Fibroblast of lung (primary cell): ENCODE measurements at places on chromosomes 13 and 19. TPM values are rescaled to one million over a fixed set of nuclear protein-coding genes. Genes with fewer than 3 reads are reported as not detected.

- DNase-seq = peak; percentile 23
Measured at GRCh38 chr13:110506859-110507566, 54.5 kb downstream of the RAB20 start.

CGB2 gene
- total RNA-seq = not detected in 2 replicates

HRC gene
- under 0.01 TPM in 1 of 2 replicates, not detected in the other for total RNA-seq

- peak; percentile 82 for DNase-seq
Measured at GRCh38 chr13:36788276-36788675, 30.7 kb upstream of the RFXAP start.

DNA sequence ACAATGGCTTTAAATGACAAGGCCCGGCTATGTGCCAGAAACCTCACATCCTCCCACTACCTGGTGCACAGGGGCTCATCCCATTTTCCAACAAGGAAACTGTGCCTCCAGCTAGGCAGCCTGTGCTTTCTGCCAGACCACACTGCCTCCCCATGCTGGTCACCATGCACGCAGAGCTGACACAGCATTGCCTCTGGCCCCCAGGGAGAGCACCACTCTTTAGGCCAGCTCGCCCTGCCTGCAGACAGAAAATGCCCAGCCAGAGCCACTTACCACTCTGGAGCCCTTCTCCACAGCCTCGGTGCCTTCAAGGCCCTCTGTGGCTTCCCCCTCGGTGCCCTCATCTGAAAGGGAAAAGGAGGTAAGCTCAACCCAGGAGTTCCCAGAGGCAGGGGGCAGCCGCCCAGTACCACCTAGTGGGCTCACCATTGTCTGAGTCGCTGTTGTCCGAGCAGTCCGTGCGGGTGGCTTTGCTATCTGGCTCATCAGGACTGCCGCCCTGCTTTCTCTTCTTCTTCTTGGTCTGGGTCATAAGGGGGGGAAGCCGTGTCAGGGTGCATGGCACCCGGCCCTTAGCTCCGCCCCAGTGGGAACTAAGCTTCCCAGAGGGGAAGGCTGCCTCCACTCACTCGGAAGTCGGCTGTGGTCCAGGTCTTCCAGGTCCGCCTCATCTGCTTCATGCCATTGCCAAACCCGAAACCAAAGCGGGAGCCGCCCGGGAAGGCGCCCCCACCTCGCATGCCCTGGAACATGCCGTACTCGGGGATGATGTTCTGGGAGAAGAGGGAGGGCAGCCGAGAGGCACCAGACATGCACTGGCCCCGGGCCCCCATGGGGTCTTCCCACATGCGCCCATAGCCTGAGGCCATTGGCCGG lies 18.0 kb downstream of the AKAP8L start:
- DNase-seq = no peak

ZNF175 gene
- 4.1 and 5.0 TPM in 2 replicates for total RNA-seq

- no peak for DNase-seq
Measured at GRCh38 chr13:90443268-90443667, 904.2 kb upstream of the MIR17HG start.

GRCh38 chr13:24922387-24922744 lies 158.4 kb downstream of the RNF17 start:
- DNase-seq = peak; percentile 27
